ENCODE measurements at places on chromosomes 16 and 17. TPM values are rescaled to one million over a fixed set of nuclear protein-coding genes. Genes with fewer than 3 reads are reported as not detected.

Gene GDPD3
- polyA plus RNA-seq = 2.6 TPM

Gene TAT
- 0.02 TPM for polyA plus RNA-seq

Gene CIITA
- polyA plus RNA-seq = 7.3 TPM

Gene ZKSCAN2
- 1.7 TPM for polyA plus RNA-seq

Gene MT1H
- not detected for polyA plus RNA-seq

Gene KCNG4
- not detected for polyA plus RNA-seq

Gene KRTAP4-4
- not detected for polyA plus RNA-seq

Gene ABCA6
- 33.0 TPM for polyA plus RNA-seq

Measured in right cardiac atrium (tissue), 5 donors.